CD14-positive monocyte (primary cell): ENCODE measurements at places on chromosomes 12 and 14.

- DNase-seq: no peak
Measured at GRCh38 chr14:51592836-51593235, 58.9 kb upstream of the FRMD6 start.

GRCh38 chr14:102854091-102854703 is 68.3 kb upstream of the AMN start:
- no peak for DNase-seq

GRCh38 chr12:54795644-54796043 is 58.7 kb upstream of the MUCL1 start:
- DNase-seq: no peak

DNA sequence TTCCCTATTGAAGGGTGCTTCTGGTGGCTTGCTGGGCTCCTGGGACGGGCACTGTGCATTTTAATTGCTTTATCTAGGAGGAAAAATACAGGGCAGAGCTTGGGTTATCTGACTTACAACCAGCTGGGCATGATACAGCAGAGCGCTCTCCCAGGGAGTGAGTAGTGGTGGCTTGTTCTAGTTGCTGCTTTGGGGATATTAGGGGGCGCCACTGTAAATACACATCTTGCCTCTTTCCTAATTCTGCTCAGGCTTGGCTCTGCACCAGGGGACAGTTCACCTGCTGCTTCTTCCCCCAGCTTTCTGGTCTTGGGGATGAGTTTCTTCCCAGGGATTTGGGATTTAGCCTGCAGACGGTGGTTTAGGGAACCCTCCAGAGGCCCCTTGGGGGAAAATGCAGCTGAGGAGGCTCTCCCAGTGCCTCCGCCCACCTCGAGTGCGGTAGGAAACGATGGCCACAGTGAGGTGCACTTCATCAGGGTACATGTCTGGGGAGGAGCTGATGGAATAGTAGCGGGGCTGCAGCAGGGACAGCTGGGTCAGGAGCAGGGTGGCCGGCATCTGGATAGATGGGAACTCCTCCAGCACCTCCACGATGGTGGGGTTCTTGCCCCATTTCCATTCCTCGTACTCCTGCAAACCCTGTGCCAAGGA is 36.9 kb upstream of the FBXO21 start:
- no peak for DNase-seq

DNA sequence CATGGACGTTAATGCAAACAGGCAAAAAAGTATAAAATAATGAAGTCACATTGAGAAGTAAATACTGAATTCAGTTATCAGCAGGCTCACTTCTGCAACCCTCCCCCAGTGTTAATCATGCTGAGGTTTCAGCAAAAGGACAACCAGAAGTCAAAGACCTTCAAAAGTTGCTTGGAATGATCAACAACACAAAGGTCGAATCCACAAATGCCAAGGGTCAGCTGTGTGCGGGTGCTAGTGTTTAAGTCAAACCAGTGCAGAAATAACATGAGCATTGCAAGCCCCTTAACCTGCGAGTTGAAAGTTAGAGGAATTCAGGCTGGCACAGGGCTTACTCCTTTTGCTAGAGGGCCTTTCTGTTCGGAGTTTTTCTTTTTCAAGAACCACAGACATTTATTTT is 436.7 kb upstream of the SEL1L start:
- no peak for DNase-seq

DNA sequence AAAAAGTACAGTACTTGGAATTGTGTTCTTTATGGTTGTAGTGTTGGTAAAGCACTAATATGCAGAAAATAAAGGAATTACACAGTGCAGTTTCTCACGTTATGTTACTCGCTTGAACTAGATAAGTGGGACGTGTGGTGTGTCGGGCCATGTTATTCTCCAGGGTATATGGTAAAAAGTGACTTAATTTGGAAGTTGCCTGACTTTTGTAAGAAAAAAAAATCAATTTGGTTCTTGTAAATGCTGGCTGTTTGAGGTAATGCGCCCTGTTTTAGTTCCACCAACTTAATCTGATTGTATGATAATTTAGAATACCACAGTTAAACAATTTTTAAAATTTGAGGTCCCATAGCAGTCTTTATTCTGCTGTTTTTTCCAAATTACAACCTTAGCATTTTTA is 4.1 kb downstream of the ARF6 start:
- DNase-seq: no peak

DNA sequence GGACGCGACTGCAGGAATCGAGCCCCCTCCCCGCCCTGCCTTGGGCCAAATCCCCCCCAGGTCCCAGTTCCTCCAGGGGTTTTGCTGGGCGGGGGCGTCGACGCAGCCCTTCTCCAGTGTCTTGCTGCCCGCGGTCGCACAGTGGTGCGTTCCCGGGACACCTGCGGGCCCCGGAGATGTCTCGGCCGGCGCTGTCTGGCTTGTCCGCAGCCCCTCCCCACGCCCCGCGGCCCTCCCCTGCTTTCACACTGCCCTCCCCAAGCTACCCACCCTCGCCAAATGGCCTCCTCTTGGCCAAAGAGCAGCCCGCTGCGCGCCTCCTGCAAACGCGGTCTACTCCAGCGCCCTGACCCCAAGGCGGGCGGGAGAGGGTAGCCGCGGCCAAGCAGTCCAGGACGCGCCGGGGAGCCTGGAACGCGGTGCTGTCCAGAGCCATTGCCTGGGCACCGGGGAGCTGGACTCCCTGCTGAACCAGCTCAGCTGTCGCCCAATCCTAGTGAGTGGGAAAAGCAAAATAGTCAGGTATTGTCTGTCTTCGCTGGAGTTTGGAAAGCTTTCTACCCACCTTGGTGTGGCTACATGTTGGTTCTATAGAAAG is 122.0 kb downstream of the AACS start:
- DNase-seq: no peak

DNA sequence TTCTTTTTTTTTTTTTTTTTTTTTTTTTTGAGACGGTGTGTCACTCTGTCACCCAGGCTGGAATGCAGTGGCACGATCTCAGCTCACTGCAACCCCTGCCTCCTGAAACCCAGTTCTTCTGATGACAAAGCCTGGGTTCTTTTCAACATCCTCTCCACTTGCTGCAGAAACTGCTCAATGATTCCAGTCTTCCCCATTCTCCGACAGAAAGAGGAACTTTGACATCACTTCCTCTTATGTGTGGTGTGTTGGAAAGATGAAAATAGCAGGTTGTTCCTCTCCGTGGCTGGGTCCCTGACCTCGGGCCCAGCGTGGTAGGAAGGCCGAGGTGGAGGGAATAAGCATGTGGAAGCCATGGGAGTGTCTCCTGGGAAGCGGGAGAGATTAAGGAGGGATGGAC is 198.4 kb downstream of the PHETA1 start:
- DNase-seq: peak; percentile 99

- DNase-seq: no peak
Measured at GRCh38 chr12:73383584-73384222, 1111.5 kb downstream of the TRHDE start.
